Stimulated activated CD4-positive, alpha-beta T cell treated with anti-CD3 and anti-CD28 coated beads, Interleukin-1b, Interleukin-23, amount 100 ng/mL, for 1 hour (primary cell): ENCODE measurements at places on chromosomes 2 and 18.

- DNase-seq = no peak
Measured at GRCh38 chr2:146817613-146818012, 1027.2 kb upstream of the ACVR2A start.

DNA sequence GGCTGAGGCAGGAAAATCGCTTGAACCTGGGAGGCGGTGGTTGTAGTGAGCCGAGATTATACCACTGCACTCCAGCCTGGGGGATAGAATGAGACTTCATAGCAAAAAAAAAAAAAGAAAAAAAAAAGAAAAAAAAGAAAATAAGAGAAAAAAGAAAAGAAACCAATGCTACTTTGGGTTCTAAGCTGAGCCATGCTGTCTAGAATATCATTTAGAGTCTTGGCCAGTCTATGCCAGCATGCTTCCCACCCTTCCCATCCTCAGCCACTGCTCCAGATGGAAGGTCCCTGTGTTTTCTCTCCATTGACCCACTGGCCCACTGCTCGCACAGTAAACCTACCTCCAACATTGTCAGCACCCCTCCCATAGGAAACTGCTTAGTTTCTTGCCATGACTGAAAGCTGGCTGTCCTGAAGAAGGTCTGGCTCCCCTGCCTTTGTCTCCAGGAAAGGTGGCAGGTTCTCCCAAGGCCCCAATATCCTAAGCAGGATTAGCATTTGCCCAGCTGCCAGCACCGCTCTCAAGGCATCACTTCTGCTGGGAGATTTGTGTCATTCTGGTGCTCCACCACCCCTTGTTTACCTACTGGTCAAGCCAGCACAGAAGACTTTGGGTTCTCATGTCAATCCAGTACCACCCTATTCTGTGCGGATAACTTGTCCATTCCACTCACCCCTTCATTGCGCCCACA is 47.3 kb upstream of the PAPOLG start:
- no peak for DNase-seq

DNA sequence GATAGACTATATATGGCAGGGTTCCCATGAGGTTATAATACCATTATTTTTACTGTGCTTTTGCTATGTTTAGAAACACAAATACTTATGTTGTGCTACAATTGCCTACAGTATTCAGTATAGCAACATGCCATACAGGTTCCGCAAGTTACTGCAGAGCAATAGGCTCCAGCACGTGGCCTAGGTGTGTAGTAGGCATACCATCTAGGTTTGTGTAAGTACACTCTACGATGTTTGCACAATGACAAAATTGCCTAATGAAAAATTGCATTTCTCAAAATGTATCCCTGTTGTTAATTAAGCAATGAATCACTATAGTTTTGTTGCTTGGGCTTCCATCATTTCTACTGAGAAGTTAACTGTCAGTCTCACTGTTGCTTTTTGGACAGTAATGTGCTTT is 9.8 kb downstream of the CD302 start:
- no peak for DNase-seq

GRCh38 chr2:95277246-95277906 is 3.1 kb downstream of the PROM2 start:
- DNase-seq = no peak

DNA sequence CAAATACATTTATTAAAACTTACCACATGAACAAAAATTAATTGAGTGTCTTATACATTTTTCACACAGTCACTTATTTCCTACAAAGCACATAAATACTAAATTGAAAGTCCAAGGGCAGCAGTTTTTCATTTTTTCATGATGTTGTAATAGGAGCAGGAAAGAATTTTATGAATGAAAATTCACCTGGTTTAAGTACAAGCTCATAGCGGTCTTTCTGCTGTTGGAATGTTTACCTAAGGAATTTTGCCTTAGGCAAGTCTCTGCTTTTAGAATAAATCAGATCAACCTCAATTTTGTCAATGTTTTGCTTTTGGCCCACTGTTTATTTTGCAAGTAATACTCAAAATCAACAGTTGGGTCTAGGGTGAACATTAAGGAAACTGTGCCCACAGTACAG is 40.0 kb downstream of the ETAA1 start:
- no peak for DNase-seq

DNA sequence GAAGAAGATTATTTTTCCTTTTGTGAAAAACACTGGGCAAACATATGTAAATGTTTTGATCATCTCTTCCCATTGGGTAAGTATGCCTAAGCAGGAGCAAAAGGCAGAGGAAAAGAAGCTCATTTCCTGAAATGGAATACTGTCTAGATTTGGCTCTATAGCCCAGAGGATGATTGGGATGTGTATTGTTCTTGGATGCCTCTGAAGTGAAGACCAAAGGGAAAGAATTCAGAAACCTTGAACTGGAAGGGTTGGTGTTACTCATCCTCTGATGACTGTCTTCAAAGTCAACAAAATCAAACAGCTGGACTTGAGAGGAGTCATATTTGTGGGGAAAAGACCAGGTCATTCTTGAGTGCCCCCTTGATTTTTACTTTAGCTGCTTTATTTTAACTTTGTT is 112.6 kb upstream of the NT5C1B start:
- DNase-seq = no peak

DNA sequence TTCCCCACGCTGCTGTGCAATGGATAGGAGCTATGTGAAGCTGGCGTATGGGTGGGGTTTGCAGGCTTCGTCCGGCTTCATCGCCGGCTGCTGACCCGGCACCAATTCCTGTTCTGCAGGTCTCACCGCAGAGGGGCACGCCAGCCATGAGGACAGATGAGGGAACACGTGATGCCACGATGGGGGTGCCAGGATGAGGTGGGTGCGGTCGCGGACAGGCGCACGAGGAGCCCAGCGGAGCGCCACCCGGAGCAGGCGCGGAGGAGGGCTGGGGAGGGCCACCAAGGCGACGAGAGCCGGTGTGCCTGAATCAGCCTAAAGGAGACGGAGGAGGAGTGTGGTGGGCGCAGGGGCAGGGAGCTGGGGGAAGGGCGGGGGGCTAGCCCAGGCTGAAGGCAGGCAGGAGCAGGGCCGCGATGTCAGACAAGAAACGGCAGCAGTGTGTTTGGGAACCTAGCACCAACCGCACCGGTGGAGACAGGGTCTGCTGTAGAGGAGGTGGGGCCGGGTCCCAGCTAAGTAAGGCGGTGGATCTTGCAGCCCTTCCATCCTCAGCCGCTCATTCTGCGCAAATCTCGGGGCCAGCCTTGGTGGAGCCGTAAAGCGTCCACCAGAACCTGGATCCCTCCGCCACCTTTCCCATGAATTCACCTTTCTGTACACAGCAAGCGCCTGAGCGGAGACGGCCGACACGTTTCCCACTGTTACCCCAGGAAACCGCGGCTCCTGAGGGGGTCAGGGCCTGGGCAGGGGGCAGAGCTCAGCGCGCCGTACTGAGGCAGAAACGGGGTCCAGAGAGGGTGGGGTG is 17.0 kb upstream of the CD8A start:
- DNase-seq = no peak

DNA sequence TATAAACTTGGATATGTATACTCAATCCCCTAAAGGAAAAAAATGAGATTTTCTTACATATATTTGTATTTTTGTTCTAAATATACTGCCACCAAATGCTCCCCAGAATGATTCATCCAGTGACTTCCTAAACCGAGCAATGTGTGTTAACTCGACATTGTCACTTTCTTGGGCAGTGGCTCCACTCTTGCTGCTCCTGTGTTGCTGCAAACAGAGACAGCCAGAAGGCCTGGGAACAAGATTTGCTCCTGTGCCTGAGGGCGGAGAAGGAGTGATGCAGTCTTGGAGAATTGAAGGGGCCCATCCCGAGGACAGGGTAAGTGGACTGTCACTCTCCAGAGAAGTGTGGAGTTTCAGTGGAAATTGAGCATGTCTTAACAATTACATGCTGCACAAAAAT is 32.7 kb downstream of the DSG4 start:
- DNase-seq = no peak

DNA sequence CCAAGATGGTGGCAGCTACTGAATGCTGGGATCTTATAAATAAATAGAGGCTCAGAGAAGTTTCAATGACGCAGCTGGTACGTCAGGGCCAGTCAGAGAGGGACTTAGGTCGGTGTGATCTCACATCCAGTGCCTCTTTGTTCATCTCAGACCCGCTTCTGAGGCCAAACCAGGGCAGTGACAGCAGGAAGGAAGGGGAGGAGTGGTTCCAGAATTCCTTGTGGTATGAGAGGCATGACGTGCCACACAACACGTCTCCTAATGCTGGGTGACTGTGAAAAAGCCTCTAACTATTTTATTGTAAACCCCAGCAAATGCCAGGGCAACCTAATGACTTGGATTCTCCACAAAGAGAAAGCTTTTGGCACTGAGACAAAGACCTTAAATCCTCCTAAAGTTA is 423.3 kb downstream of the LPIN1 start:
- DNase-seq = no peak

GRCh38 chr2:232104076-232104646 is 142.6 kb downstream of the DIS3L2 start:
- no peak for DNase-seq

- no peak for DNase-seq
Measured at GRCh38 chr18:48455555-48456478, 46.6 kb upstream of the ZBTB7C start.

DNA sequence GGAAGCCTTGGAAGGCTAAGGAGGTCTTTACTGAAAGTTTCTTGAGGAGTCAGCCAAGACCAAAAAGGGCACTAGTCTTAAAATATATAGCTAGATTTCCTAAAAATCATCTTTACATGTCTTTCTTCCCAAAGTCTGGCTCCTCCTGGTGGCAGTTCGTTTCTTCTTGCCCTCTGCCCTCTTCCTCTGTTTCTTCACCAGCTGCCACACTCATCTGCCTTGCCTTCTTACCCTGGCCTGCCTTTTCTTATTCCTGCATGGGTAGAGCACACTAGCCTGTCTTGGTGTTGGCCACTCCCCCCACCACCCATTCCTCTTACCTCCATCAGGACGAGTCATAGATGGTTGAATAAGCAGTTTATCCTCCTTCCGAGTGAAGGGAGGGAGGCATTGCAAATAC is 129.8 kb downstream of the RAPGEF4 start:
- no peak for DNase-seq

GRCh38 chr2:158726911-158727592 is 68.1 kb upstream of the DAPL1 start:
- no peak for DNase-seq

DNA sequence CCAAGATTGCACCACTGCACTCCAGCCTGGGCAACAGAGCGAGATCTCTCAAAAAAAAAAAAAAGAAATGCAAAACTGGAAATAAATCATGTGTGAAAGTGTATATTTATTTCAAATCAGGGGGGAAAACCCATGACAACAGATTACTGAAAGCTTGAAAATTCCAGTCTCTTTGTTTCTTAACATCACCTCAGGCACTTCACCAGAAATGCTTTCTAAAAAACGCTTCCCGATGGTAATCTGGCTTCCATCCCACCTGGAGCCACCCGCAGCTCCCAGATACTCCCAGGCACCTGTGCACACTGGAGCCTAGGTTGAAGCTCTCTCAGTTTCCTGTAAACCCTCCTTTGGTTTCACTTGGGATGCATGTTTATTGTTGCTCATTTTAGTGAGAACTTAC is 7.2 kb upstream of the ITGB6 start:
- DNase-seq = no peak

- DNase-seq = no peak
Measured at GRCh38 chr2:69271831-69272257, 115.2 kb downstream of the GFPT1 start.

DNA sequence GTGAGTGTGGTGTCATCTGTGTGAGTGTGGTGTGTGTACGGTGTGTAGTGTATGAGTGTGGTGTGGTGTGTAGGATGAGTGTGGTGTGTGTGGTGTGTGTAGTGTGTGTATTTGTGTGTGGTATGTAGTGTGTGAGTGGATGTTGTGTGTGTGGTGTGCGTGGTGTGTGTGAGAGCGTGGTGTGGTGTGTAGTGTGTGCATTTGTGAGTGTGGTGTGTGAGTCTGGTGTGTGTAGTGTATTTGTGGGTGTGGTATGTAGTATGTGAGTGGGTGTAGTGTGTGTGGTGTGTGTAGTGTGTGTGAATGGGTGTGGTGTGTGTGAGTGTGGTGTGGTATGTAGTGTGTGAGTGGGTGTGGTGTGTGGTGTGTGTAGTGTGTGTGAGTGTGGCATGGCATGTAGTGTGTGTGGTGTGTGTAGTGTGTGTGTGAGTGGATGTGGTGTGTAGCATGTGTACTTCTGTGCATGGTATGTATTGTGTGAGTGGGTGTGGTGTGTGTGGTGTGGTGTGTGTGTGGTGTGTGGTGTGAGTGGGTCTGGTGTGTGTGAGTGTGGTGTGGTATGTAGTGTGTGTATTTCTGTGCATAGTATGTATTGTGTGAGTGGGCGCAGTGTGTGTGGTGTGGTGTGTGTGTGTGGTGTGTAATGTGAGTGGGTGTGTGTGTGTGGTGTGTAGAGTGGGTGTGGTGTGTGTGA is 227.8 kb downstream of the BCL2 start:
- no peak for DNase-seq

DNA sequence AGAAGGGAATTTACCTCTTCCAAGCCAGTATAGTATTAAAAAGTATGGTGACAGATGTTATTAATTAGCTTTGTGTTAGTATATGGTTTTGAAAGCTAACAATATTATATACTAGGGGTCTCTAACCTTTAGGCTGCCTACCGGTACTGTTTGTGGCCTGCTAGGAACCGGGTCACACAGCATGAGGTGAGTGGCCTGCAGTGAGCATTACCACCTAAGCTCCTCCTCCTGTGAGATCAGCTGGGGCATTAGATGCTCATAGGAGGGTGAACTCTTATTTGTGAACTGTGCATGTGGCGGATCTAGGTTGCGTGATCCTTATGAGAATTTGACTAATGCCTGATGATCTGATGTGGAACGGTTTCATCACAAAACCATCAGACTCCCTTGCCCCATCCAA is 583.4 kb upstream of the CDH2 start:
- DNase-seq = no peak

- DNase-seq = no peak
Measured at GRCh38 chr18:34220081-34220815, 4.5 kb downstream of the NOL4 start.

DNA sequence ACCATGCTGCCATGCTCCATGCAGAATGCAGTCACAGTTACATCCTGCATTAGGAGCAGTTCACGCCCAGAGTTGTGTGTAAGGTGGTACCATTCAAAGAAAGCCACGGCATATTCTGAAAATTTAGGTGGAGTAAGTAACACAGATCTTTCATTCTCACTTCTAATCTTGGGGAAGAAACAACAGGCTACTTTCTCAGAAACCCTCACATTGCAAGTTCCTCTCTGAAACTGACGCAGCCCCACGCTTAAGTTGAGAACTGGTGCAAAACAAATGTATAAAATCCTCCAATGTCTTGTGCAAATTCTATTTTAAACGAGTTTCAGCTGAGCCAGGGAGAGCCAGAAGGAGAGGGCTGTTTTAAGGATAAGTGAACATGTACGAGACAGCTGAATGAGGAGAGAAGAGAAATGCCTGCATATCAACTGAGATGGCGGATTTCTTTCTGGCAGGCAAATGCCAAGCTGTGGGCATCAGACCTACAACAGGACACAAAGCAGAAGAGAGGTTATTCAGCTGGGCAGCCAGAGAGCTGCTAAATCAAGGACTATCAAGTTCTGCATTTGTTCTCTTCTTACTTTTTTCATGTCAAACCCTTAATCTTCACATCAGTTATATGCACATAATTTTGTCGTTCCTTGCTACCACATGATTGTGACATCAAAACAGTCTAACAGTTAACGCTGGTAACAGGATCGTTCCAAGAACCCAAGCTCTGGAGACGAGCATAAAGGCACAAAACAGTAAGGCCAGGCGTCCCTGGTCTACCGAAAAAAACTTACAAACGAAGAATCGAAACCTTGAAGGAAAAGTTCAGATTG is 6.4 kb downstream of the ARL4C start:
- no peak for DNase-seq
